Endodermal cell (in vitro differentiated cells): ENCODE measurements at places on chromosomes 5 and 9. TPM values are rescaled to one million over a fixed set of nuclear protein-coding genes. Genes with fewer than 3 reads are reported as not detected.

The SLC45A2 gene
- not detected in 3 replicates for total RNA-seq

The CAMK4 gene
- total RNA-seq = 2.8 and 3.7 TPM in 2 replicates

The GRM6 gene
- total RNA-seq = not detected in 3 replicates

The LHX2 gene
- total RNA-seq = 0.20 TPM in 1 of 2 replicates, not detected in the other

The PLK2 gene
- 16.4 and 21.8 TPM in 2 replicates for total RNA-seq

The ADAMTS19 gene
- total RNA-seq = 26.7 to 36.4 TPM (median 34.6 TPM) in 3 replicates

The LSM11 gene
- 3.4 and 3.7 TPM in 2 replicates for total RNA-seq

The GLRA1 gene
- total RNA-seq = not detected in 3 replicates

The PCYOX1L gene
- total RNA-seq = 10.4 and 11.7 TPM in 2 replicates

The CCDC192 gene
- 1.2 to 1.3 TPM (median 1.2 TPM) in 3 replicates for total RNA-seq

The FAM120AOS gene
- total RNA-seq = 43.7 and 44.9 TPM in 2 replicates

The PRRC1 gene
- 61.7 and 72.9 TPM in 2 replicates for total RNA-seq

The GCNT4 gene
- 1.1 to 4.2 TPM (median 4.2 TPM) in 3 replicates for total RNA-seq

The LAMC3 gene
- total RNA-seq = 39.5 and 41.2 TPM in 2 replicates

The SMAD5 gene
- total RNA-seq = 91.9 and 97.8 TPM in 2 replicates

The TRPM3 gene
- total RNA-seq = 1.2 to 2.8 TPM (median 2.5 TPM) in 3 replicates

The NTNG2 gene
- total RNA-seq = 1.3 and 1.5 TPM in 2 replicates

The PLAC8L1 gene
- total RNA-seq = 0.52 and 1.5 TPM in 2 replicates

The PDE6A gene
- total RNA-seq = not detected in 2 replicates

The PELO gene
- total RNA-seq = 14.9 to 25.8 TPM (median 15.2 TPM) in 3 replicates

The PCDHB6 gene
- 1.1 and 2.0 TPM in 2 replicates for total RNA-seq

The CCDC69 gene
- 4.1 to 5.8 TPM (median 4.4 TPM) in 3 replicates for total RNA-seq
